ENCODE measurements at places on chromosomes 12 and 14.

DNA sequence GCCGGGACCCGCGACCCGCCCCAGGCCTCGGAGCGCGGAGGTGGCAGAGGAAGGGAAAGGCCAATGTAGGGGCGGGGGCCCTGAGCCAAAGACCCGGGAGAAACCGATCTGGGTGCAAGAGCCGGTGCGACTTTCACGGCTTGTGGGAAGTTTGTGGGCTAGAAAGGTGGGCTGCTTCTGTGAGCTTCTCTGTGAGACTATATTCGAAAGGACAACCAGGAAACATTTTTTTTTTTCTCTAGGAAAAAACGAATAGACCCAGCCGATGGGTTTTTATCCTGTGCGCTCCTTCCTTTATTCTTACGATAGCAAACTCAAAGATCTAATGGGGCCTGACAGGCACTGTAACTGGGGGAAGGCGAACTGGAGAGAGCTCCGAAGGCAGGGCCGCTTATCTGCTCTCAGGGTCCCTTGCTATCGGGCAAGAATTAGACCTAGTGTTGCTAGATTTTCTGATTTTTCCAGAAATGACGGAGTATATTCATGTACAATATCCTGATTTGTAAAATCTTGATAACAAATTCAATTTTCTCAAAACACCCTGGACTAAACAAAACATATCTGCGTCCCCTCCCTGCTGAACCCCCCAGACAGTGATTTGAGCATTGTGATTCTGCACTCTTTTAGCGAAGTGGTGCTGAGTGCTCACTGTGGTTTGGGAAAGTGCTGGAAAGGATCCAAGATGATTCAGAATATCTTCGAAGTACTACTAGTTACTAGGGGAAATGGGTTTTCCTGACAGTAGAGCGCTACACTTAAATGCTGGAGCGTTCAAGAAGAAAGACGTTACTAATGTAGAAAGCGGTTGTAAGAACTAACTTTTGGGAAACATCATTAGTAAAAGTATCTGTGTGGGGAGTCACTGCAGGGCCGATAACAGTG, 563 bp upstream of the STXBP6 start:
- peak; percentile 53 for DNase-seq

- DNase-seq: no peak
These were observed 2.9 kb downstream of the TCHP start for GRCh38 chr12:109902891-109903418.

DNA sequence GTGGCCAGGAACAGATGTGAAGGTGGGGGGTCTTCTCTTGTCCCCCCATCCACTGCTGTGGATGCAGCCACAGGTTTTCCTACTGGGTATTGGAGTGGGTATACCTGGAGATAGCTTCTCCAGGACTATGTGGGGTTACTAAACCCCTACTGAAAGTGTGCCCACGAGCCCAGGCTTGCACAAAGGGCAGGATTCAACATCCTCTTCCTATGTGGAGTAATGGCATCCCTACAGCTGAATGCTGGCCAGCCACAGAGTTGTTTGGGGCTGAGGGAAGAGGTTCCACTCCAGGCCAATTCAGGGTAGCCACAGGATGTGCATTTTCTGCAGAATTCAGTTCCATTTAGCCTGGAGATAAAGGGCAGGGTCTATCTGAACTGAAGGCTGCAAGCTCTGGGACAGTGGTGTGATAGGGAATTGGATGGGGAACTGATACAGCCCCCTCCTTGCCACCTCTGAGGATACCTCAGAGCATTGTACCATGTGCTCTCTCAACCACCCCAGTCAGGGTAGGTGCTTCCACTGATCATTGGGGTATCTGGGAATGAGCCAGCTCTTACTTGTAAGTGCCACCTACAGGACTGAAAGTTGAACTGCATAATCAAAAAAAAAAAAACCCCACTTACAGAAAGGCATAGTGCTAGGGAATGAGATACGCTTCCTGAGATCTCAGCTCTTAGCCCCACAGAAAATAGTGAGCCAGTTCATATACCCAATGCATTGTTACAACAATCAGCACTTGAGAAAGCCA, 187.1 kb downstream of the KITLG start:
- peak; percentile 22 for DNase-seq

GRCh38 chr12:1595690-1596347, 1.4 kb upstream of the FBXL14 start:
- no peak for DNase-seq

DNA sequence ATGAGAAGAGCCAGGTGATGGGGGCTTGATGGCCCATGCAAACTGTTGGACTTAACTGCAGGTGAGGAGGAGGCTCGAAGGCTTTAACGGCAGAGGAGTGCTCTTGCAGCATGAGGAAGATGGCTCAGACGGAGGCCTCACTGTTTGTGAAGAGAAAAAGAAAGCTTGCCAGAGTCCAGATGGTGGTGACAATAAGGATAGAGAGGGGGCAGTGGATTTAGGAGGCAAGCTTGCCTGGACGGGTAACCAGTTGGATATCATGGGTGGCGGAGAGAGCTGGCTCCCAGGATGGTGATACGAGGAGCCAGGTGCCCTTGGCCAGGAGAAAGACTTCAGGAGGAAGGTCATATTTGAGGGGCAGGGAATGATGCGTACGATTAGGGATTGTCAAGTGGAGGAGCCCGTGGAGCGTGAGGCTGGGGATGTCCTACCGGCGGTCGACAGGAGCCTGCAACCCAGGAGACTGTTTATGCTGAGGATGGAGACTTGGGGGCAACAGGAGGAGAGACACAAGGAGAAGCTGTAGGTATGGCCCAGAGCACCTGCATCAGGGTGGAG, 71.8 kb downstream of the CACNA1C start:
- DNase-seq: no peak

DNA sequence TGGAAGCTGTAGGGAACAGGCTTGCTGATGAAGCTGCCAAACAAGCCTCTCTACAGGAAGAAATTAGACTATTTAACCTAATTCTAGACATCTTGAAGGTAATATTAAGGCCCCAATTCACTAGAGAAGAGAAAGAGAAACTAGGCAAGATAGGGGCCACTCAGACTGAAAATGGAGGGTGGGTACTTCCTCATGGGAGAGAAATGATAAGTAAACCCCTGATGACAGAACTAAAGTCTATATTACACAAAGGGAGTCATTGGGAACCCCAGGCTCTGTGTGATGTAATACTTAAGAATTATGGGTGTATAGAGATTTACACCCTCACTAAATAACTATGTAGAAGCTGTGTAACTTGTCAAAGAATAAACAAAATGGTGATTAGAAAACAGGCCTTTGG, 64.3 kb downstream of the APOBEC1 start:
- no peak for DNase-seq

DNA sequence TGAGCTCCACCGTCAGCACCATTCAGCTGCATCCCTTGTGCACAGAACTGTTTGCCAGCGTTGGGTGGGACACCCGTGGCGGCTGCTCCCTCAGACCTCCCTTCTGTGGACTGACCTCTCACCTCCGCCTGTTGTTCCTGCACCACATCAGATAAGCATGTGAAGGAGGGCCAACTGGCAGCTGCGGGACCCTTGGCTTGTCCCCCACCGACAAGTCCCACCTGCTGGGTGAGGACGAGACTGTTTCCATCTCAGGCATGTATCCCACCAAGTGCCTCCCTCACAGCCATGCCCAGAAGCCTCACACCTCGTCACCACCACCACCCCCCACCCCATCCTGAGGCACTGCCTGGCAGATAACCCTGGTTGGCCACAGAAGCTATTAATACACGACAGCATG, 18.6 kb upstream of the TEAD4 start:
- no peak for DNase-seq

DNA sequence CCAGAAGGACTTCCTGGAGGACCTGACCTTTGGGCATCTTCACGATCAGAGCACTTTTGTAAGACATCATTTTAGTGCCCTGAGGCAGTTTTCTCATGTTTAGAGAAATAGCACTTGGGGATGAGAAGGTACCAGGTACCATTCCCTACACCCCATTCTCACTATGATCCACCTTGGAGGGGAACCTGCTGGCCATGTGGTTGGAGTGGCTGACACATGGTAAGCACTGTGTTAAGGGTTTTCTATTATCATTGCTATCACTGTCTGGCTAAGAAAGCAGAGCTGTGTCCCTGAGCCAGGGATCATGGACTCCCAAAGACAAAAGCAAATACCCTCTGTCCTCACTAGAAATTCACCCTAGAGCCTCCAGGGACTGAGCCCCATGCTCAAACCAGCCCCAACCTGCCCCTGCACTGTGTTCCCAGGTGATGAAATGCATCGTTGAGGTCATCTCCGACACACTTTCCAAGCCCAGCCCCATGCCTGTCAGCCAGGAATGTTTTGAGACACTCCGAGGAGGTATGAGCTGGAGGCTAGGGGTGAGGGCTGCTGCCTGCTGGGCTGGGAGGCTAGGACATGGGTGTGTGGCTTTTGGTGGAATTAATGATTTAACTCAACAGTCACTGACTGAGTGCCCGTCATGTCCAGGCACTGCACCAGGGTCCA, 3.4 kb downstream of the CHGA start:
- no peak for DNase-seq

- no peak for DNase-seq
These were observed 4.5 kb downstream of the MYO1H start for GRCh38 chr12:109352184-109352583.

DNA sequence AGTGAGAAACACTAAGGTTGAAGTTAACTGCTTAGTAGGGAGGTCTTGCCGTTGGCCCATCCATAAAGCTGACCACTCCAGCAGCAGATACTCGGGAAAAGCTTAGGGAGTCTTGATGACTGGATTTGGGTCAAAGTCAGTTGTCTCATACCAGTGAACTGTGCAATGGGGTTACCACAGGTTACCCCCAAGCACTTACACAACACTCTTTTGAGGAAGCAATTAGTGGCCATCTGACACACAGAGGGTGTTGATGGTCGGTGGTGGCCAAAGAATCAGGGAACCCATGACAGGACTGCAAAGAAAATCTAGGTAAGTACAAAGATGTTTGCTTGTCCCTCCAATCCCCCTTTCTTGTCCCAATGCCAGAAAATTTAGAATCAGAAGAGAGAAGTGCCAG, 410.2 kb downstream of the APAF1 start:
- no peak for DNase-seq
